ENCODE measurements at places on chromosomes 3 and 15.
A peak's percentile ranks its signal among the peaks of the same experiment; 100 is the strongest.

DNA sequence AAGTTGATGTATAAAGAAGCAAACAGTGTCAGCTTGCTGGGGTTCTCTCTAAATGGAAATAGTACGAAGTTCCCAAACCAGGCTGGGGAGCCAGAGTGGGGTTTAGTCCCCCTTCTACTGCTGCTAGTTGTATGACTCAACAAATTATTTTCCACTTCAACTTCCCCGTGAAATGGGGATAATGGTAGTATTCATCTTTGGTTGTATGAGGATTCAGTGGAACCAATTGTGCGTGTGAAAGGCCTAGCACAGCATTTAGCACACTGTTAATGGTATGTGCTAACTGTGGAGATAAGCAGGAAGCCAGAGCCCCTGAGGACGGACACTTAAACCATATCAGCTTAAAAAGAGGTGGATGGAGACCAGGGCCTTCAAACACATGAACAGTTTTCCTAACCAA lies 4.2 kb downstream of the SORD start:
- no peak for DNase-seq

DNA sequence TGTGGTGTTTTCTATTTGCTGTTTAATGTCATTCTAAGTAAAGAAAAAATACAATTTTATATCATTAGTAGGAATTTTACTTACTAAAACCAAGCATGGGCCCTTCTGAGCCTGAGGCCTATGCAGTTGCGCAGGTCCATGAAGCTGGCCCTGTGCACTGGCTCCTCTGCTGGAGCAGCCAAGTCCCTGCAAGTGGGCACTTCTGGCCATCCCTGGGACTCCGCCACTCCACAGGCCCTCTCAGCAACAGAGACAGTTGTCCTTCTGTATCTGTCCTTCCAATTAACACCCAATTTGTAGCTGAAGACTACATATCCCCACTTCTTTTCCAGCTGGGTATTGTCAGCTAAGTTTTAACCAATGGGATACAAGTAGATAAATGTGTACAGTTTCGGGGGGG lies 49.9 kb upstream of the RYK start:
- DNase-seq = no peak

GRCh38 chr15:36925653-36926426 lies 174.5 kb downstream of the MEIS2 start:
- no peak for DNase-seq

- DNase-seq = peak; percentile 86
Measured at GRCh38 chr3:46895204-46895660, 17.7 kb downstream of the PTH1R start.

DNA sequence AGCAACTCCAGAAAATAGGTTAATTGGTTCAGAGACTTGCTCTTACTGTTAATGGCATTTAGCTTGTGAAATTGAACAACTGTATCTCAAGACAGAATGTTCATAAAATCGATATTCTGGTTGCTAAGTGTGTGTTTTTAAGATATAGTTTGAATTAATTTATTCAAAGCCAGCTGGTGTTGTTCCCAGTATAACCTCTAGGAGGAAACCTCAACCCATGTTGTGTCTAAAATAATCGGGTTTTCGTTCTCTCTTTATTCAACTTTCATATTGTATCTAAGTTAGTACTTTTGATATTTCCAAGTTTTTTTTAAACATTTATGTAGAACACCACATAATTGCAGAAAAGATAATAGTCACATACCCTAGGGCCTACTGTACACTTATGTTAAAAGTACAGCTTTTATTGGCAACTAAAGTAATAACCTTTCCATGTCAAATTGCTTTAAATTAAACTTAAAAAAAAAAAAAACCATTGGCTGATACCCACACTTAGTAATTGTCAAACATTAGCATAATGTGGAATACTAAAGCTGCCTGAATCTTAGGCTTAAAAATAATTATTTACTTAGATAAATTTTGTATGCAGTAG lies 90.9 kb downstream of the SAMMSON start:
- DNase-seq = no peak

- no peak for DNase-seq
Measured at GRCh38 chr3:128973988-128974564, 19.8 kb downstream of the CFAP92 start.

DNA sequence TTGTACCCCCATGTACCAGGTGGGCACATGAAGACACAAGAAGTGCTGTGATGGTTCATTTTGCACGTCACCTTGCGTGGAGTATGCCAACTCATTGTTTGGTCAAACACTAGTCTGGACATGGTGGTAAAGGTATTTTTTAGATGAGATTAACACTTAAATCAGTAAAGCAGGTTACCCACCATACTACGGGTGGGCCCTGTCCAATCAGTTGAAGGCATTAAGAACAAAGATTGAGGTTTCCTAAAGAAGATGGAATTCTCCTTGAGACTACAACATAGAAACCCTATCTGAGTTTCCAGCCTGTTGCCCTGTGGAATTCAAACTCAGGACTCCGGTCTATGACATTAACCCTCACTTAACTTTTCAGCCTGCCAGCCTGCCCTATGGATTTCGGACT lies 118.4 kb downstream of the RPLP1 start:
- no peak for DNase-seq

DNA sequence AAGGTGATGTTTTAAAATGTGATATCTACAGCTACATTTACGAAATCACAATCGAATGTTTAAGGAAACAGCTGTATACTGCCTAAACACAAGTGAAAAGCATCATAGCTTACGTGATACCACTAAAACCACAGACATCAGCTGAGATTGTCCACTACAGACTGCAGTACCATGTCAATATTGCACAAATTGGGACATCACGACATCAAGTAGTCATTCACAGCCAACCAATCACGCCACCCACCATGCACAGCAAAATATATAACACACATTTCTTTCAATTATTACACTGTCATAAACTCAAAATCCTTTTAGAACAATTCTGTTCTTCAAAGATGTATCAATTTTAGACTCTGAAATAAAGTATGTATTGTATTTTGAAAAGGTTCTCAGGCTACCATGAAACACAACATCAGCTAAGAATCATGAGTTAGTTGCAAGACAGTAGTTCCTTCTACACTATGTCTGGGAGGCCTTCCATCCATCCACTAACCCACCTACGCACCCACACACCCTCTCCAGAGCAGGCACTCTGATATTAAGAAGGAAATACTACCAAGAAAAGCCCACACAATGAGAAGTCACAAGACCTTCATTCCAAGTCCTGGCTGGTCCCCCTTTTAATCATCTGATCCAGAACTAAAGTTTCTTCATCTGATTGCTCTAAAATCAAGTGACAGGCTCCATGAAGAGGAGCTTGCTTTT lies 3.1 kb downstream of the DMXL2 start:
- DNase-seq = no peak

DNA sequence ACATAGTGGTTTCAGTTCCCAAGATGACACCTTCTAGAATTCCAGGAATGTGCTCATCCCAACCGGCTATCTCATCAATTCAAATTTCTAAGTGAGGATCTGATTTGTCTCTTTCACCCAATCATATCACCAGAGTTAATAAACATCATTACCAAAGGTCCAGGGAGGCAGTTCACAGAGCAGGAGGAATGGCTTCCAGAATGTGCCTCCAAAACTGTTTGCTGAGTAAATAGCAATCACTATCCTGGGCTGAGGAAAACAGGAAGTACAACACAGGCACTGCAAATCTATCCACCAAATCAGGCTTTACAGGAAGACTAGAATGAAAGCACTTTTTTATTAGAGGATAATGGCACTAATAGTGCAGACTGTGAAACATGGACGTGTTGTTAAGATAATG lies 61.5 kb downstream of the OSBPL10 start:
- DNase-seq = no peak

DNA sequence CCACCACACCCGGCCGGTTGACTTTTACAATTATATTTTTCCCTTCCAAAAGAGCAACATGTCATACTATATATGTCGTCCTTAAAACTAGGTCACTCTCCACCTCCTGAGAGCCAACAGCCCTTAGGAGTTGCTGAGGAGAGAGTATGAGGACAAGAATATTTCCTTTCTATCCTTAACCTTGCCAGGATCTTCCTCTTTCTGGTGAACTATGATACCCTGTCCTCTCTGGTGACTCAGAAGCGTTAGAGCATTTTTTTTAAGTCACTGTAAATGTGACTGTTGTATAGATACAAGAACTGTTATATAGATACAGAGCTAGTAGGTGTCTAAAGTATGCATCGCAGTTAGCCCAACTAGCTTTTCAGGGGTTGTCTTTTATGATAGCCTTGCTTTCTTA lies 33.7 kb upstream of the MTHFS start:
- no peak for DNase-seq

- DNase-seq = no peak
Measured at GRCh38 chr15:91219206-91219605, 119.1 kb downstream of the SV2B start.

Measured in stimulated activated CD4-positive, alpha-beta T cell treated with anti-CD3 and anti-CD28 coated beads, Interleukin-15, amount 100 ng/mL, for 24 hours (primary cell).